SJCRH30 (cell line): ENCODE measurements at places on chromosomes 3 and 15.
A peak's percentile ranks its signal among the peaks of the same experiment; 100 is the strongest.

- DNase-seq: no peak
Measured at GRCh38 chr3:169458752-169459151, 204.8 kb downstream of the MECOM start.

GRCh38 chr3:130669740-130670139 lies 76.9 kb downstream of the PIK3R4 start:
- DNase-seq: no peak

- DNase-seq: no peak
Measured at GRCh38 chr3:14064910-14065309, 59.8 kb downstream of the CHCHD4 start.

DNA sequence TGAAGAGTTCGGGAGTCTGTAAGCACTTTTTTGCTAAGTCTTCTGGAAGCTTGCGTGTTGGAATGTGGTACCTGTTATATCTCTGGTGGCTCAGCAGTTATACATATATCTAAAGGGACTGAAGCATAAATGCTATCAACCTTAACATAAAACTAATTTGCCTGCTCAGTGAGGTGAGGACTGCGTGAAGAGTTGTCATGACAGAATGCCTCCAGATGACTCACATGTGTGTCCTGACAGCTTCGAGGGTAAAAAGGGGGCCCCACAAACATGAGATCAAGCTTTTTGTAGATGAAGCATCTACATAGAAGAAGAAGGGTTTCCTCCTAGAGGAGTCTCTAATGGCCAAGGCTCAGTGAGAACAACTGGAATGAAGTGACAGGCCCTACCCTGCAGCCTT lies 88.8 kb upstream of the C3orf80 start:
- no peak for DNase-seq

DNA sequence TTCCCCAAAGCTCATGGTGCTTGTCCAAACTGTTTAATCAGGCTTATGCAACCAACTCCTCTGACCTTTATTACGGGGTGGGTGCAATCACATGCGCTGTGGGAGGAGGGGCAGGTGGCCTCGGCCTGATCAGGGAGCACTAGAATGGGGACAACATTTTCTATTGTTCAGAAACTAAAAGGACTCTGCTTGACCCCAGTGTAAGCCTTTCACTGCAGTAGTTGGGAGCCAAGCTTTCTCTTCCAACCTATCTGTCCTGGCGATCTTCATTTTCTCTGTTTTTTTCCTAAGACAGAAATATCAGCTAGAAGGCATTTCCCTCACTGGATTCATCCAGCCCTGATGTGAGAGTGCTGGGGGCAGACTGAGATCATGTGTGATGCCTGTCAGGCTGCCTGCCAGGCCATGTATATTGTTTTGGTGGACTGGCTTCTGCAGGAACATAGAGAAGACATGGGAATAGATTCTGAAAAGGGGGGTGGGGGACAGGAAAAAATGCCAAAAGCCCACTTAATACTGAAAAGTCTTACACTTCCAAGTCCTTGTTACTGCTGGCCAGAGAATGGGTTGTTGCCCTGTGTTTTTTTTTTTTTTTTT lies 627.0 kb upstream of the TBL1XR1 start:
- no peak for DNase-seq

GRCh38 chr3:109804697-109805096 lies 467.4 kb upstream of the DPPA4 start:
- no peak for DNase-seq

GRCh38 chr15:84883916-84884781 lies at the start of gene SLC28A1:
Gene SLC28A1, plus strand, starts transcription at chr15:84884662. Its CDS starts 3,099 bp downstream, at chr15:84887761.
- no peak for DNase-seq

DNA sequence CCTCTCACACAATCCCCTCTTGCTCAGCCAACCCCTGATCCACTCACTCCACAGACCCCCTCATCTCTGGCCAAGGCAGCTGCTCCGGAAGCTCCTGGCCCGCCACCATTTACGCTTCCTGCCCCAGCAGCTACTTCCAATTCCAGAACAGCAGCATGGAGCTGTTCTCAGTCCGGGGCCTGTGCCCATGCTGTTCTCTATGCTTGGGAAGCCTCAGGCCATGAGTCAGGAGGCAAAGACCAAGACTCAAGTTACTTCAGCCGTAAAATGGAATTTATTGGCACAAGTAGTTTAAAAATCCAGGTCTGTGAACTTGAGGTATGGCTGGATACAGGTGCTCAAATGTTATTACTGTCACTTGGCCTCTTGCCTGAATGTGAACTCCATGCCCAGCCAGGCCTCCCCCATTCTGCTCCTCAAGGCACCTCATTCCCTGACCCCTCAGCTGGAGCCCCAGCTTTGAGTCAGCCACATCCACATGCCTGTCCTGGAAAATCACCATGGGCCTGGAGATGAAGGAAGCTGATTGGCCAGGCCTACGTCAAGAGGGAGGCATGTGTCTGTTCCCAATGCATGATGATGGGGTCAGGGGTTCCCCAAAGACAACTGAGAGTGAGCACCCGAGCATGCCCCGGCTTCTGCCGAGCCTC lies 31.4 kb upstream of the CACNA2D2 start:
- no peak for DNase-seq

- no peak for DNase-seq
Measured at GRCh38 chr15:85579957-85580694, 199.7 kb downstream of the AKAP13 start.

- no peak for DNase-seq
Measured at GRCh38 chr3:56321892-56322291, 146.4 kb downstream of the ERC2 start.

DNA sequence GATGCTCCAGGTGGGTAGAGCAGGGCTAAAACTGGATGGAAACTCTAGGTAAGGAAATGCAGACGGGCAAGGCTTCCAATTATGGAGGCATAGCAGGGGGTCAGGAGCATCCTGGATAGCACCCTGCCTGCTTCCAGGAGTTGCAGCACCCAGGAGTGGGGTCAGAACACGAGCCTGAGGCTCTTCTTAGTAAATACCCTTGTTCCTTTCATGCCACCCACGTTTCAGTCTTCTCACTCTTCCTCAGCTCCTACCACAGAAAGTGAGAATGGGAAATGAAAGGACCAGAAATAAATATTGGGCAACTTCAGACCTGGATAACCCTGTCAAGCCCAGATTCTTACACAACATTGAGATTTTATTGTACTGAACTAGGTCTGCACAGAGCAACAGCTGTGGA lies 16.4 kb downstream of the CCR1 start:
- no peak for DNase-seq

- DNase-seq: peak; percentile 62
Measured at GRCh38 chr3:124995460-124995994, 60.3 kb downstream of the HEG1 start.

- no peak for DNase-seq
Measured at GRCh38 chr3:84304214-84304613, 654.6 kb upstream of the CADM2 start.

DNA sequence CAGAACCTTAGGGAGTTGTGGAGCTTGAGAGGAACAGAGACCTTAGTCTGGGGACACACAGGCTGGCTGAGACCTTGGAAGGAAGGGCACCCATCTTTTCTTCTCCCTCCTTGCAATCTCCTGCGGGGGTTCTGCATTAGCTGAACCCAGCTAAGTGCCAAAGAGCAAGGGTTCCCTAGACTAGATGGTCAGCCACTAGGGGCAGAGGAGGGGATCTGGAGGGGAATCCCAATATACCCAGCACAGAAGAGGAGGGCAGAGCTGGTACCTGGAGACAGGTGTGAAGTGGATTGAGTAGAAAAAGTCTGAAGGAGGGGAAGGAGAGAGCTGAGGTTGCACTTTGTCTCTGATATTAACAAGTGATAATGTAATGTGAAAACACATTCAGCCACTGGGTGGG lies 212.8 kb downstream of the ADAMTS9 start:
- DNase-seq: no peak

GRCh38 chr15:85099195-85099803 lies 117.6 kb downstream of the PDE8A start:
- no peak for DNase-seq

GRCh38 chr15:60485365-60486055 lies 6.6 kb upstream of the ICE2 start:
- DNase-seq: no peak

DNA sequence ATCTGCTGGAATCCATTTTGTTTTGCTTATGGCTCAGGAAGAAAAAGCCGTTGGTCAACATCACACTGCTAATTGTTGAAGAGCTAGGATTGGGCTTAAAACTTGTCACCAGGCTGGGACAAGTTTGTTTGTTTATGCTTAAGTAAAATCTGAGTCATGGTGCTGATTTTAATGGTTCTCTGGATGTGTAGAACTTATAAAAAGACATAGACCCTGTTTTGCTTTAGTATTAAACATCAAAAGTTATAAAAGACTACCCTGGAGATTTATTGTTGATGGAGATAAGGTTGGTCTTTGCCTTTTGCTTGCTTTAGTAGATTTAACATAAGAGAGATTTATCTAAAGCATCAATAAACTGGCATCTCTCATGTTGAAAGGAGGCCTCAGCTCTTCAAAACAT lies 348.2 kb upstream of the GOLIM4 start:
- DNase-seq: no peak

DNA sequence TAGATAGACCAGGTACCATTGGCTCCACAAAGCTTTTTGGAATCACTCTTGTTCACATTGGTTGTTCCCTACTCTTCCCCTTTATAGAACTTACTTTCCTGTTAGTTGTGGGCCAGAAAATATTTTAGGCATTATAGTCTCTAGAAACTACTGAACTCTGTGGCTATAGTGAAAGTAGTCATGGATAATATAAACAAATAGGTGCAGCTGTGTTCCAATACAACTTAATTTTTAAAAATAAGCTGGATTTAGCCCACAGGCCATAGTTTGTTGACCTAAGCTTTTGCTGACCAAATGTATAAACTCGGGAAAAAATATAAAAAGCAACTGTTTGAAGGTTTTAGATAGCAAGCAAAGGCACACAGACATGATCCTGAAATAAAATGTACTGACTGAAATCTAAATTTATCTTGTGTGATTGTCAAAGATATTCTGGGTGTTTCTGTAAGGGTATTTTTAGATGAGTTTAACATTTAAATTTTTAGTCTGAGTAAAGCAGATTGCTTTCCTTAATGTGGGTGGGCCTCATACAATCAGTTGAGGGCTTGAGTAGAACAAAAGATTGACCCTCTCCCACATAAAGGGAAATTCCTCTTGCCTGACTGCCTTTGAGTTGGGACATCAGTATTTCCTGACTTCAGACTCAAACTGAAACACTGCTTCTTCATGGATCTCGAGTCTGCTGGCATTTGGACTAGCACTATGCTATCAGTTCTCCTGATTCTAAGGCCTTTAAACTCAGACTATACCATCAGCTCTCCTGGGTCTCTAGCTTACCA lies 13.2 kb downstream of the IQCB1 start:
- DNase-seq: no peak

DNA sequence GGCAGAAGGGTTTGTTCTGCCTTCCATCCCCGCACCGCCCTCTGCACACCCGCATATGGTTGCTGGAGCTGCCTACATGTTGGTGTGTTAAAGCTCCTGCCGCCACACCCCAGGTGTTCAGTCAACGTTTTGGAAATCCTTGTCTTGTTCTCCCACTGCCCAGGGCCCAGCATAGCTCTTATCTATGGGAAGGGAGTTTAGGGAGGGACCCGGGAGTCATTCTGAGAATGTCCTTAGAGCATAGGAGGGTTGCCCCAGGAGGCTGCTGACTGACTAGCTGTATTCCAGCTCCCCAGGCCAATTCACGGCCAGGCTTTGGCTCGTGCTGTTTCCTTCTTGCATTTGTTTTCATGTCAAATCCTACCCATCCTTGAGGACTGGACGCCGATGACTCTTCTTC lies 46.8 kb downstream of the MAGEF1 start:
- DNase-seq: no peak
